ENCODE measurements at places on chromosomes 6 and 20.

DNA sequence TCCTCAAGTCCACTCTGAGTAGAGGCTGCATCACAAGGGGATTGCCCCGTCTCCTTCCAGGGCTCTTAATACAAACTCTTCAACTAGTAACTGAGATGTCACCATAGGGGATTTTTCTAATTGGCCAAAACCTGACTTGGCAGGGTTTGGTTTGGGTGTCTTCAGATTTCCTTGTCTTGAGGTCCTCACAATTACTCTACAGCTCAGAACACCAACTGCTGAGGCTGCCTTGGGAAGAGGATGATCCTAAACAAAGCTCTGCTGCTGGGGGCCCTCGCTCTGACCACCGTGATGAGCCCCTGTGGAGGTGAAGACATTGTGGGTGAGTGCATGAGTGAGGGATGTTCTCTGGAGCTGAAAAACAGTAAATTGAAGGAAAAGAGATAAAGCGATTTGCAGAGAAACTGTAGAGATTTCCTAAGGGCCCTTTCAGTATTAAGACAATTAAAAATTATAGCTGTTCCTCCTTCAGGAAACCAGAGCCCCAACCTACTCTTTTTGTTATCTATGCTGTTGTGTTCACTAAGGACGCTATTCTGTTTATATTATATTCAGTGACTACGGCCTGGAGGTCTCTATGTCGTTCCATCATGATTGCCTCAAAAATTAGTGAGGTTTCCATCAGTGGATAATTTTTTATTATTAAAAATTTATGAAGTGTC is at the start of gene HLA-DQA1:
Gene HLA-DQA1, plus strand, starts transcription at position 188 of the 662 bp plus-strand sequence. Its CDS starts 53 bp downstream, at position 241.
- no peak for DNase-seq

GRCh38 chr6:25056130-25056529 is 120.4 kb upstream of the RIPOR2 start:
- no peak for DNase-seq

DNA sequence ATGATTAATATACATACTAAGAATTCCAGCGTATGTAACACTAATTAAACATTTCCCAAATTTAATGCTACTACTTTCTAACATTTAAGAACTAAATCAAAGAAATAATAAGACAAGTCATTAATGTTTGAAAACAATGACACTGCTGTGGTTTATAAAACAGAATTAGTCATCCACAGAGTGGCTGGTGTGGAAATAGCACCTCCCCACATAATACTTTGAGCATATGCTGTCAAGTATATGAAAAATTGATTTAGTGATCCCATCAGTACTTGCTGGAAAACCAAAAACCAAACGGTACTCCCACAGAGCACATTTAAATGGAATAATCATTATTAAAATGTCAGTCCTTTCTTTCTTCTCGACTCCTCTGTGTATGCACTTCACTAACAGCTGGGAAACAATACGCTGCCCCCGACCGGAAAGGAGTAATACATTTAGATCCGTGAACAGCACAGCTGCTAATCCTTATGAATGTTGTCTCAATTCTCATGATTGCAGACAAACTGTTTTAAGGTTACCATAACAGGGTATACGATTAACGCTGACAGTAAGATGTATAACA is 78.4 kb downstream of the PREP start:
- no peak for DNase-seq

- no peak for DNase-seq
These were observed 968 bp upstream of the CCN5 start for GRCh38 chr20:44714102-44714700.

GRCh38 chr6:37456816-37457560 is 24.0 kb downstream of the CMTR1 start:
- DNase-seq = no peak

DNA sequence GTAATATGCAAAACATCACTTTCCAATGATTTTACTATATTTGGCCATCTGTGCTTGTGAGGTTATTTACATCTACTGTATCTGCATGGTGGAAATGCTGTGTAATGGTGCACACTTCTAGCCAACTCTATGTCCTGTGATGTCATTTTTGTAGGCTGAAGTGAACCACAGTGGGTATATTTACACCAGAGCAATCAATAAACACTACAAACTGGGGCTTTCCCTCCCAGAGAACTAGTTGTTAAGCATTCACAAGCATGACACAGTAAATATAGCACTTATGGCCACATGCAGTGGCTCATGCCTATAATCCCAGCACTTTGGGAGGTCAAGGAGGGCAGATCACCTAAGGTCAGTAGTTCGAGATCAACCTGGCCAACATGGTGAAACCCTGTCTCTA is 4.9 kb downstream of the SLC22A2 start:
- DNase-seq = no peak

DNA sequence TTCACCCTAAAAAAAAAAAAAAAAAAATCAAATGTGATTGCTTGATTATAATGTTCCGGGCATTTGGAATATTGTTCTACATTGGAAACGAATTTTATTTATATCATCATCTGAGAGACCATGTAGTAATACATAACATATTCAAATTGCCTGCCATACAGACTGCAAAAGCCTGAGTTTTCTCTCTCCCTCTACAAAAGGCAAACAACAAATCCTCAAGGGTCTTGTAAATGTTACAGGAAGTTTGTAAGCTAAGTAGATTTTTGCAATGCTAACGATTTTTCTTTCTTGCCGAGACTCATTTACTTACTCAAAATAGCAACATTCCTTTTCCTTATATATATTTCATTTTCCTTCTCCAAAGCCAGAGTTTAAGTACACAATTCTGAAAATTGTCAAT is 49.0 kb upstream of the HTR1E start:
- DNase-seq = no peak

- no peak for DNase-seq
These were observed 11.6 kb upstream of the SLC2A12 start for GRCh38 chr6:134063966-134064445.

GRCh38 chr20:62692176-62692575 is 16.5 kb upstream of the NTSR1 start:
- DNase-seq = no peak

All from stimulated activated CD4-positive, alpha-beta T cell treated with anti-CD3 and anti-CD28 coated beads, TNF-alpha, amount 100 ng/mL, for 24 hours (primary cell).